Activated CD8-positive, alpha-beta memory T cell treated with anti-CD3 and anti-CD28 coated beads, Interleukin-2, amount 50 U/mL, for 4 hours (primary cell): ENCODE measurements at places on chromosomes 6 and 20.

- no peak for DNase-seq
Measured at GRCh38 chr6:89807581-89807980, 12.0 kb downstream of the MDN1 start.

GRCh38 chr6:21710908-21711627, 117.5 kb downstream of the SOX4 start:
- no peak for DNase-seq

DNA sequence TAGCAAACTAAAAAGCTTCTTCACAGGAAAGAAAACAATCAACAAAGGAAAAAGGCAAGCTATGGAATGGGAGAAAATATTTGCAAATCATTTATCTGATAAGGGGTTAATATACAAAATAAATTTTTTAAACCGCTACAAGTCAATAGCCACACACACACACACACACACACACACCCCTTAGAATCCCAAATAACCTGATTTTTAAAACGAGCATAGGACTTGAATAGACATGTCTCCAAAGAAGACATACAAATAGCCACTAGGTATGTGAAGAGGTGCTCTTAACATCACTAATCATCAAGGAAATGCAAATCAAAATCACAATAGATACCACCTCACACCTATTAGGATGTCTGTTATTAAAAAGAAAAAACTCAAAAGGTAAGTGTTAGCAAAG, 187.7 kb downstream of the TRIM27 start:
- no peak for DNase-seq

DNA sequence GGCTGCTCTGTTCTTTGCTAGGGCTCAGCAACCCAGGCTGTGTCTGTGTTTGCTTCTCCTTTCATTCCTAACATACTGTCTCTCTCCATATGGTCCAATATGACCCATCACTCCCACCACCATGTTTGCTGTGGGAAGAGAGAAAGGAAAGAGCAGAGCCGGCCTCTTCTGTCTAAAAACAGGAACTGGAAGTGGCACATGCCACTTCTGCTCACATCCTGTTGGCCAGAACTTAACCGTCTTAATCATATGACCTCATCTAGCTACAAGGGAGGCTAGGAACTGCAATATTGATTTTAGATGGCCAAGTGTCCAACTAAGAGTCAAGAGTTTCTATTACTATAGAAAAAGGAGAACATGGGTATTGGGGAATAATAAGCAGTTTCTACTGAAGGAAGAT, 212.5 kb upstream of the CHD6 start:
- no peak for DNase-seq

DNA sequence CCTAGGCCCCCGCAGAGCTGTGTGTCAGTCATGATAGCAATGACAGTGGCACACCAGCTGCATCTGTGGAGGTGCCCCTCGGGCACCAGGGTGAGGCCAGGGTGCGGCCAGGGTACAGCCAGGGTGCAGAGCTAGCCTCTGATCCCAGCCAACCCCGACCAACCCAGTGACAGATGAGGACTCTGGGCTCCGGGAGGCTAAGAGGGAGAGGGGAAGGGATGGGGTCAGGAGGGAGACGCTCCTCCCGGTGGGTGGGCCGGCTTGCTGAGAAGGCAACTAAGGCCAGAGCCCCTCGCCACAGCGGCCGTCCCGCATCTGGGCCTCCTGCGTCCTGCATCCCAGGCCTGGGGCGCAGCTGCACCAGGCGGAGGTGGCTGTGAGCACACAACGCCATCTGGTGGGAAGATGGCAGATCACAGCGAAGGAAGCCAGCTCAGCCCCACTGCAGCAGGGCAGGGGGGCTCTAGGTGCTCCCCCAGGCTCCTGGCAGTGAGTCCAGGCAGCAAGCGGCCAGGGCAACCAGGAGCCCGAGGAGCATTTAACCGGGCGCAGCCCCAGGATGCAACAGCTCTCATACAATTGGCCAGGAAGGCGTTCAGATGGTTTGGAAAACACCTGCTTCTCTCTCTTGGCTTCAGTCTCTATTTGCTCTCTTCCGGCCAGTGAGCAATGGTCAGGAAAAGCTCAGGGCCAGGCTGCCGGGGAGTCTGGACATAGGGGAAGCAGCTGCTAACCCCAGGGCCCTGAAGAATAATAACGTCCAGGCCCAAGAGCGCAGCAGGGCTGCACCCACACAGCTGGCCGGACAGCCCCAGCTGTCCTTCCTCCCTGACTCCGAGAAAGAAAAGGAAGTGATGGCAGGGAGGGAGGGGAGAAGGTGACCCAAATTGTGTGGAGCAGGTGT, 169.4 kb downstream of the TAF4 start:
- DNase-seq = no peak

DNA sequence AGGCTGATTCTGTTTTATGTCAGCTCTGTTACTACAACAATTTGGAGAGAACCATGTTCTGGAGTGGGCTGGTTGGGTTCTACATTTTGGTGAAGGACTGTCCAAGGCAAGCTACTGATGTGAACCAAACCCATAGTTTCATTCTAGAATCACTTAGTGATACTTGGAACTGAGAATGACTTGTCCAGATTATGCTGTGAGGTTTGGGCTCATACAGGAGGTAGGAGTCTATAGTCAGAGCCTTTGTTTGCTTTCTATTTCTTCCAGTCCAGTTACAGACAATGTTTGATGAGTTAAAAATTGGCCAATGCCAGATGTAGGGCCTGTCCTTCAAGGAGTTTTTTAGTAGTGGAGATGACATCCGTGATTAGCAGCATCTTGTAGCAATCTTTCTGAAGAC, 97.9 kb downstream of the LRRC1 start:
- no peak for DNase-seq

DNA sequence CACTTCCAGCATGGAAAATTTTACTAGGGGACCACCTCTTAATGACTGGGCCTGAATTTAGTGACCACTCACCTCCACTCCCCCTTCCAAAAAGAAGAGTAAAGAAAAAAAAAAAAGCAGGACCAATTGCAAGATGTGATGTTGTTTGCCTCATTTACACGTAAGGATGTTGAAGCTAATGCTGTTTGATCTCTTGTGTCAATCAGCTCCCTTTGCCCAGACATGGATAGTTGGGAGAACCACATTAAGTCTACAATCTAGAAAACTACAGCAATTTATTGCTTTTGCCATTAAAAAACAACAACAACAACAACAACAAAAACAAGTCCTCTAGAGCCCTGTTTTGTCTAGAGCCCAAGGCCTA, 11.0 kb upstream of the DSTN start:
- DNase-seq = no peak

GRCh38 chr20:46349035-46349741, 40.9 kb upstream of the CDH22 start:
- DNase-seq = peak; percentile 47

DNA sequence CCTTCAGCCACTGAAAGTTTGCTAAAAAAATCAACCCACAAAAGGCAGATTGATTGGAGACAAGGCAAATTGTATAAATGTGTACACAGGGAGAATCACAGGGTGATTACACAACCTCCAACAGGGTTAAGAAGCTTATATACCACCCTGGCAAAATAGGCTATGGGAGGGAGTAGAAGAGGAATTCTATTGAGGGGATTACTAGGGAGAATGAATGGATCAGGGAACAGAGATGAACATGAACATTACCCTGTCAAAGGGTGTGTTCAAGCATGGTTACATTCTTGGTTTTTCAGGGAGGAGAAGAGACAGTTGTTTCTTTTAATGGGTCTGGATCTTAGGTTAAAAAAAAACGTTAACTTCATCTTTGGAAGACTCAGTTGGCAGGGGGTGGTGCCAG, 5.1 kb upstream of the MRS2 start:
- no peak for DNase-seq

GRCh38 chr20:49692941-49693340, 20.7 kb downstream of the B4GALT5 start:
- no peak for DNase-seq

GRCh38 chr20:19861147-19861759, 103.2 kb downstream of the RIN2 start:
- DNase-seq = no peak

DNA sequence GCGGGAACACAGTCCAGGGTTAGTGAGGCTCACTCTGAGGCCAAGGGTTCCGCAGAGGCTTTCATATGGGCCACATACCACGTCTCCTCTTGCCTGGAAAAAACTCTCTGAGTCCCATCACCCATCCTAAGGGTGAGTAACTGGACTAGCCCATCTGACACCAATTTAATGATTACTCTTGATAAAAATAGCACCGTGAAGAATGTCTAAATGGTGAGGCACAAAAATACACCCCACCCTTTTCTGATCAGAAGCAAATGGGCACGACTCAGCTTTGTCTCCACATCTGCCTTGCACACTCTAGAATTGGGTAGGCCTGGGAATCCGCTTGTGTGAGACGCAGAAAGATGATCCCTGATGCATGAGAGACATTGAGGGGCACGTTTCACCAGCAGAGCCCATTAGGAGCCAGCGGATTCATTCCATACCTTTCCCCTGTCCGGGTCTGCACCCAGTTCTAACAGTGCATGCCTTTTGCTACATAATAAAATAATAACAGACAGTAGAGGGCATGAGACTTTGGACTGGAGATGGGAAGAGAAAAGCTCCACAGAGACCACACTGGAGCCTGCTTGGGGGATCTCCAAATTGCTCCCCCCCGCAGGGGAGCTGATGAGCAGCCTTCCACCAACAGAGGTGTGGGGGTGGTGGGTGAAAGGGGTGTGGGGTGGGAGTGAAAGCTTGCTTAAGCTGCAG, 110.0 kb upstream of the KCNK16 start:
- no peak for DNase-seq

DNA sequence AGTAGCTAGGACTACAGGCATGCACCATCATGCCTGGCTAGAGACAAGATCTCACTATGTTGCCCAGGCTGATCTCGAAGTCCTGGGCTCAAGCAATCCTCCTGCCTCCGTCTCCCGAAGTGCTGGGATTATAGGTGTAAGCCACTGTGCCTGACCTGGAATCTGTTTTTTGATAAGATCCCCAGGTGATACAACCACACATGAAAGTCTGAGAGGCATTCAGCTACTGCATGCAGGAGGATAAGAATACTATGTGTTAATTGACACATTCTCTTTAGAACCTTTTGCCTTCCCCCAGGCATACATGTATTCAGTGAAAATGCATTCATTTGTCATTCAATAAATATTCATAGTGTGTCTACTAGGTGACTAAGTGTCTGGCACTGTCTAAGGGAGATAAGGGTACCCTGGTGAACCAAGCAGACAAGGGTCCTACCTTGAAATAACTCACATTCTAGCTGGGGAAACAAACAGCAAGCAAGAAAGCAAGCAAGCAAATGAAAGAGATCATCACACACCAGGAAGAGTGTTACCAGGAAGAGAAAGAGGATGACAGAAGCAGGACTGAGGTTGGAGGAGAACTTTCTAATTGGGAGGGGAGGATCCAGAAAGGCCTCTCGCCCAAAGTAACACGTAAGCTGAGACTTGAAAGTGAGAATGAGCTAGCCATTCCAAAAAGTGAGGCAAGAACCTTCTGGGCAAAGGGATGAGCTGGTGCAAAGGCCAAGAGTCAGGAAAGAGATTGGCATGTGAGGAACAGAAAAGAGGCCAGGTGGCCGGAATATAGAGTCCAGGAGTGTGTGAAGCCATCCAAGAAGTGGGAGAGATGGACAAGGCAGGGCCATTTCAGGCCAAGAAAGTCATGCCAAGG, 6.5 kb downstream of the GFOD1 start:
- DNase-seq = no peak

DNA sequence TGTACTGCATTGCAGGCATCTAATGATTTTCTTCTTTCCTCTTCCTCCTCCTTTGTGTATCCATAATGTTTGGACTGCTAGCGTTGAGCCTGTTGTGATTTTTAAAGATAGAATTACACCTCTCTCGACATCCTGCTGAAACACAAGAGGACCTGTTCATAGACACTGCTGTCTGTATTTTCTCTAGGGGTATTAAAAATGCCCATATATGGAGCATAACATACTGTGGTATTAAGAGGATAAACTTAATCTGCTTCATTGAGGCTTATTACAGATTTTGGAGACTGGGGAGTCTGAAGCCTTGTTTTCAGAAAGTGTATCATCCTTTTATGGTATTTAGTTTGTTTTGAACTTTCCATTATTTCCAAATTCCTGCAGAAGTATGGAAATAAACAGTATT, 414.3 kb downstream of the CDKAL1 start:
- DNase-seq = no peak

- no peak for DNase-seq
Measured at GRCh38 chr6:127481111-127481510, 21.9 kb upstream of the KIAA0408 start.

DNA sequence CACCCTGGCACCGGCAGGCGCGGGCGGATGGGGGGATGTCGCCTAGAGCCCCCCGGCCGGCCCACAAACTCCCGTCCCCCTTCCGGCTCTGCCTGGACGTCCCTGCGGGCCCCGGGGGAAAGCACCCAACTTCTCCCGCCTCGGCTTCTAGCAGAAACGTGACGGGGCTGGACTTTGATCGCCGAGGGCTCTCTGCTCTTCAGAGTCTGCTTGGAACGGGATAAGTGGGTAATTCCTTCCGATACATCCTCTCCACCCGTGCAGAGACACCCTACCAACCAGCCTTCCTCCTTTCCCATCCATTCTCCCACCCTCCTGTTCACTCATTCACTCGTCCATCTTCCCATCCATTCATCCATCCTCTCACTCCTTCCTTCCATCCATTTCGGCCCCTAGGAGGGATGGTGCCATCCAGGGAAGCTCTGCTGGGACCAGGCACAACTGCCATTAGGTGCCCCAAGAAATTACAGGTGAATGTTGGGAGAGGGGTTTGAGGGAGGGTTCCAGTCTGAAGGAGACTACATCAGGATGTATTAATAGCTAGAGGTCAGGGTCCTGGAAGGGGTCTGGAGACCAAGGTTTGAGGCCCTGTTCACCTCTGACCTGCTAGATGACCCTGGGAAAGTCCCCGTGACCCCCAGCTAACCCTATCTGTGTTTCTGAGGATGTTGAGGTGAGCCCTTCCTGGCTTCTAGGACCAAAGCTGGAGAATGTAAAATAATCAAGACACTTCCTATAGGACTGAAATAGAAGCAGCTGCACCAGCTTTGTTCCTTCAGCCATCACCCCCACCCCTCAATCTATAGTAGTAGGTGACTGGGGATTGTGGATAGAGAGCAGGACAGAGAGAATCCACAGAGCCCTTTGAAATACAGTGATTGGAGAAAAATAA, 538 bp downstream of the TTLL9 start:
- no peak for DNase-seq

GRCh38 chr6:4084444-4085331, 5.8 kb upstream of the FAM217A start:
- DNase-seq = no peak

GRCh38 chr20:33991502-33991901, 2.2 kb upstream of the RALY start:
- no peak for DNase-seq

- DNase-seq = no peak
Measured at GRCh38 chr6:34953061-34954025, 64.3 kb downstream of the ANKS1A start.

DNA sequence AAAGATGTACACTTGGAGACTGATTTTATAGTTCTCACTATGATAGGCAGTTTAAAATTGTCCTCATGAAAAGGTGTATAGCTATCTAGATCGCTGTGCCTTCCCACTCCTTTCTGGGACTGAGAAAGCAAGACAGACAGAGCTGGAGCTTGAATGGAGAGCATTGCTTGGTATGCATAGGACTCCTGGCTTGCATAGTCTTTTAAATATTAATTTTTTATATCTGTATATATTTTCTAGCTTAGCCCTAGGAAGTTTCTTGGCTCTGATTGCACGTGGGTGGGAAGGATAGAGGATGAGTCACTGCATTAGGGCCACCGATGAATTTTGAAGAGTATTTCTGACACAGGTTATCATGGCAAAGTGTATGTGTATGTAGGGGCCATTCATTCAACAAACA, 150.0 kb upstream of the SPACA1 start:
- no peak for DNase-seq
